ENCODE measurements at places on chromosomes 16 and 17.
A peak's percentile ranks its signal among the peaks of the same experiment; 100 is the strongest.

GRCh38 chr16:4057439-4057877 is 58.8 kb downstream of the ADCY9 start:
- no peak for DNase-seq

- DNase-seq, result no peak
These were observed 278 bp downstream of the RAB11FIP3 start for GRCh38 chr16:425740-426114.

- DNase-seq, result no peak
These were observed 290.7 kb upstream of the AXIN2 start for GRCh38 chr17:65851965-65852736.

DNA sequence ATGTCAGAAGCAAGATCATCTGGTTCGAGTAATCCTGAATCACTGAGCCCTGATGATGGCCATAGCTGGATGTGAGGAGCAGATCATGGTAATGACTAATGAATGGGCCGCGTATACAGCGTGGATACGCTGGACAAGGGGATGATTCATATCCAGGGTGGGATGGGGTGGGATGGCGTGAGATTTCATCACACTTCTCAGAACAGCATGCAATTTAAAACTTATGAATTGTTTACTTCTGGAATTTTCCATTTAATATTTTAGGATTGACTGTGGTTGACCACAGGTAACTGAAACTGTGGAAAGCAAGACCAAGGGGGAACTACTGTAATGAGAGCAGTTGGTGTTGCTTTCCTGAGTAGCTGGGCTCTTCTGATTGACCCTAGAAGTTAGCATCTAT is 225.5 kb downstream of the STX8 start:
- DNase-seq, result no peak

GRCh38 chr16:48503779-48504178 is 106.2 kb downstream of the N4BP1 start:
- DNase-seq, result peak; percentile 2

GRCh38 chr17:64165347-64165746 is 35.4 kb upstream of the ERN1 start:
- no peak for DNase-seq

DNA sequence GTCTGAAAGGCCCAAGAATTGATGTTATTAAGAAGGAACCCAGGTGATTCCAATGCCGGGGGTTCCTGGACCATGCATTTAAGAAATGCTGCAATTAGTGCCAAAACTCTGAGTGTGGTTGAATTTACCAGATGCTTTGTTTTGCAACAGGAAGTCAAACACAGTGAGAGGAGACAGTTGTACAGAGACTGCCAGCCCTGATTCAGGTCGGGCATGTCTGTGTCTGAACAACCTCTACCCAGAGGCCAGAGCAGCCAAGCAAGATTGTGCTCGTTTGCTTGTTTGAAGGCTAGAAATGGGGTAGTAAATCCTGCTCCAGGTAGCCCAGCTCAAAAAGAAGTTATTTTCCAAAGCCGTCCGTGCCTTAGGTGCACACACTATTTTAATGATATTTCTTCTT is 412.4 kb upstream of the ERCC4 start:
- no peak for DNase-seq

DNA sequence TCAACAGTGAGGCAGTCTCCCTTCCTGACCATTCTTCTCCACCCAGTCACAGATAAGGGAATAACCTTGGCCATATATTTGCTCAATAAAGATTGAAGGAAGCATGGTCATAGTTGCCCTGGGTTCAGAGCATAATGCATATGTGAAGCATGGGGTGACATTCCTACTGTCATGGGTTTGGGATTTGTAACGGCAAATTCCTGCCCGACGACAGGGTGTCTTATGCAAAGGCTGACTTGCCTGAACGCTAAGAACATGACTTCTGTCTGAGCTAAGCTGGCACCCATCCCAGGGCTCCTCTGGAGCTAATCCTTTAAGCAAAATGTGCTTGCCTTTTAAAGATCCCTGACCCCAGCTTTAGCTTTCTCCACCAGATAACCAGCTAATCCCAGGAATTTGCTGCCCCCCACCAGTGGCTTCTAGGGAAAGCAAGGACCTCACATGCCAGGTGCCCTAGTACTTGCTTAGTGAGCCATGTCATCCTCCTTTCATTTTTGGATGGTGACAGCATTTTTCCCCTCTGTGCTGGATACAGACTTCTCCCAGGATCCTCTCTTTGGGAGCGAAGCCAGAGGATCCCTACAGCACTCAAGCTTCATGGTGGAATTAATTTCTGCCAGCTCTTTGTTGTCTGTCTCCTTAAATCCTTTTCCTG is 11.7 kb downstream of the SLC7A6OS start:
- DNase-seq, result peak; percentile 39

DNA sequence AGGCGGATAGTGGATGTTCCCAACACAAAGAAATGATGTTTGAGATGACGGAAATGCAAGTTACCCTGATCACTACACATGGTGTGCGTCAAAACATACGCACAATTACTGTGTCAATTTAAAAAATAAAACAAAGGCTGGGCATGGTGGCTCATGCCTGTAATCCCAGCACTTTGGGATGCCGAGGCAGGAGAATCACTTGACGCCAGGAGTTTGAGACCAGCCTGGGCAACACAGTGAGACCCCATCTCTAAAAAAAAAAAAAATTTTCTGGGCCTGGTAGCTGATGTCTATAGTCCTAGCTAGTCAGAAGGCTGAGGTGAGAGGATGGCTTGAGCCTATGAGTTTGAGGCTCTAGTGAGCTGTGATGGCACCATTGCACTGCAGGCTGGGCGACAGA is 51.8 kb downstream of the TEKT5 start:
- no peak for DNase-seq
